ENCODE measurements at places on chromosomes 1 and 21.

- DNase-seq = peak; percentile 95
These were observed 356.3 kb upstream of the PRMT6 start for GRCh38 chr1:106700211-106700610.

DNA sequence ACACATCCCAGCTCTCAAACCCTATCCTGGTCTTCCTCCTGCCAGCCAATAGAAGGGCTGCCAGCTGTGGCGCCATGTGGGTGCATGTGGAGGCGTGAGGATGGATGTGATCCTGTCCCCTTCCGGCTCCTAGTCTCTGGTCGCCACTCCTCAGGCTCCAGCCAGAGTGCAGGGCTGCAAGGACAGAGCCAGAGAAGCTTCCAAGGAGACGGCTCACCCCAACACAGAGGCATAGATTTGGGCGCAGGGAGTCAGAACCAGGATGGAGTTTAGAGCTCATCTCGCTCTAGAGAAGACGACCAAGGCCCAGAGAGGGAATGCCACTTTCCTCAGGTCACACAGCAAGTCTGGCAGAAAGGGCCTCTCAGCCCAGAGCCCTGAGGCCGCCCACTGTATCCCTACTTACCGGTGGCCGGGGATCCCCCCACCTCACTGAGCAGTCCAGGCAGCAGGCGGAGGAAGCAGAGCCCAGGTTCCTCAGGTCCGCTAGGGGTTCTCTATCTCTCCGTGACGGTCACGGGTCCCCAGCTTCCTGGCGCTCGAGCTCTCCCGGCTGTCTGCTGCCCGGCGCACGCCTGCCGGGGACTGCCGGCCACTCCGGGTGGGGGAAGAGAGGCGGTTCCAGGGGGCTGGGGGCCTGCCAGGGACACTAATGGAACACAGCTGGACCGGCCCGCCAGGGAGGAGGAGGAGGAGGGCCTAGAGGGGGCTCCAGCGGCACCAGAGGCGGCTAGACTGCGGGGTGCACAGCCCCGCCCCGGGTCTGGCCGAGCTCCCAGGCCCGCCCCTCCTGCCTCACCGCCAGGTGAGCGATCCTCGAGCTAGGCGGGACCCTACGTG, at the start of gene COL16A1:
Gene COL16A1, minus strand, starts transcription at position 587 of the 840 bp plus-strand sequence. CDS start 1,824 bp downstream, outside the sequence.
- DNase-seq = peak; percentile 93

DNA sequence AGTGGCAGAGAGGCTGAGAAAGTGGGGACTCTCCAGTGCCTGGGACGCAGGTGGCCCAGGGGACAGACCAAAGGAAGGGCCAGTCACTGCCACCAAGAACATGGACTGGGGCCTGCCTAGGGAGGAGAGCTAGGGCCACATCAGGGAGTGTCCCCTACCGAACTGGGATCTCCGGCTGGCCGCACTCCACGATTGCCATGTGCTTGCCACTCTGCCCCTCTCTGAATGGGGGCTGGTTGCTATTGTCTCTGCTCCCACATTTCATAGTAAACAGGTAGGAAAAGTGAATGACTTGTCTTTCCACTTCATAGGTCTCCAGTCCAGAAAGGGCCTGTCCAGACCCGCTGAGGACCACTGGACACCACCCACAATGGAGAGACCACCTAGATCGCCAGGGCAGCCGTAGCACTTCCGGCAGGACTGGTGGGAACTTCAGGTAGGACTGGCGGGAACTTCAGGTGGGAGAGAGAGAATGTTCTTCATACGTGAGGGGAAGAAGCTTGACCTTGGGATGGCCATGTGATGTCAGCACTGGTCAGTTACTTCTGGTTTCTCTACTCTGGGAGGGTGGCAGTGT, 55.2 kb upstream of the PDE9A start:
- DNase-seq = no peak

DNA sequence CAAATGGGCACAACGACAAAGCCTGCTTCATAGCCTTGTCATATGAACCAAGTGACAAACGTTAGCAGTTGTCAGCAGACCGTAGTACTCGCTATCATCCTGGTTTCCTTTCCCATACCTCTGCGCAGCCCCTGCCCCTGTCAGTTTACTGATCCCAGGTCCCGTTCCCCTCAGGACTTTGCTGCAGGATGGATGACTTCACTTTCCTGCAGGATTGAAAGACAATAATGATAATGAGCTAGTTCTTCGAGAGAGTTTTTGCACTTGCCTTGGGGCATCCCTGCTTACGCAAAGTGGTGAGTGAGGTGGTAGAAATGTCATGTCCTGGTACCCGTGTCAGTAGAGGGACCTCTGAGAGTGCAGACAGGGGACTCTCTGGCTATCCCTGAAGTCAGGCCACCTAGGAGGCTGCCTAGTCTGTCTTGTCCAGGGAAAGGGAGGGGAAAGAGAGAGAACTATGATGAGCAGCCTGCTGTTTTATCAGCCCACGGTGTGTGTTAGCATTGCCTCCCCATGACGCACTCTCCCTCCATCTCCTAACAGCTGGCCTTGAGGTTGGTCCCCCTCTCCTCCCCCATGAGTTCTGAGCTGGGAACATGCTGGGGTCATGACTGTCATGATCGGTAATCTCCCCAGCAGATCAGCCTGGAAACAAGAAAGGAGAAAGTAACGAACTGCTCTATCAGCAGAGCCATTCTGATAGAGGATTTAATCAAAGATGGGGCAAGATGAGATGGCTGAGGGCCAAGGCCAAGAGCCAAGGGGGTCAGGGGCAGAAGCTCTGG, 53.7 kb downstream of the ELK4 start:
- no peak for DNase-seq

- DNase-seq = no peak
These were observed 8.3 kb downstream of the KLHDC9 start for GRCh38 chr1:161106431-161106830.

DNA sequence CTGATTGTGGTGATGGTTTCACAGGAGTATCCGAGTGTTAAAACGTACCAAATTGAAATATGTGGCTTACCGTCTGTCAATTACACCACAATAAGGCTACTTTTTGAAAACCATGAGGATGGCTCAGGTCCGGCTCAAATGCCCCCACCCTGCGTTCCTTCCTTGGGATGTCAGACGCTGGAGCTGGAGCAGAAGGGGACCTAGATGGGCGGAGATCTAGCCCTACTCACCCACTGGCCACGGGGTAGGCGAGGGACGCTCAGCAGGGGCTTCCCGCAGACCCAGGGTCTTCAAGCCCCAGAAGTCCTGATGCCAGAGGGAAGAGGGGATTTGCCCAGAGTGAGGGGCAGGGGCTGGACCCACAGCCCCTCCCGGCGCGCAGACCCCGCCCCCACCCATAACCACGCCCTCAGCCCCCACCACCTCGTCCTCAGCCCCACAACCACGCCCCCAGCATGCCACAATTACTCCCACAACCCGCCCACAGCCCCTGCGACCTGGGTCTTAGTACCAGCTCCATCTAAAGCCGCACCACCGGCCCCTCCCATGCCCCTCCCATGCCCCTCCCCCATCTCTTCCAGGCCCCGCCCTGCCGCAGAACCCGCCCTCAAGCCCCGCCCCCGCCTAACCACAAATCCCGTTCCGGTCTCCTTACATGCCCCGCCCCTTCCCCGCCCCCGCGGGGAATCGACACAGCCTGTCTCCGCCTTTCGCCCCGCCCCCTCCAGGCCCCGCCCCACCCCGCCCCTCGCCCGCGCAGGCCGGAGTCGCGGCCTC, at the start of gene LRRC3:
Gene LRRC3, plus strand, starts transcription at position 764 of the 777 bp plus-strand sequence. CDS start 1,135 bp downstream, outside the sequence.
- peak; percentile 80 for DNase-seq

DNA sequence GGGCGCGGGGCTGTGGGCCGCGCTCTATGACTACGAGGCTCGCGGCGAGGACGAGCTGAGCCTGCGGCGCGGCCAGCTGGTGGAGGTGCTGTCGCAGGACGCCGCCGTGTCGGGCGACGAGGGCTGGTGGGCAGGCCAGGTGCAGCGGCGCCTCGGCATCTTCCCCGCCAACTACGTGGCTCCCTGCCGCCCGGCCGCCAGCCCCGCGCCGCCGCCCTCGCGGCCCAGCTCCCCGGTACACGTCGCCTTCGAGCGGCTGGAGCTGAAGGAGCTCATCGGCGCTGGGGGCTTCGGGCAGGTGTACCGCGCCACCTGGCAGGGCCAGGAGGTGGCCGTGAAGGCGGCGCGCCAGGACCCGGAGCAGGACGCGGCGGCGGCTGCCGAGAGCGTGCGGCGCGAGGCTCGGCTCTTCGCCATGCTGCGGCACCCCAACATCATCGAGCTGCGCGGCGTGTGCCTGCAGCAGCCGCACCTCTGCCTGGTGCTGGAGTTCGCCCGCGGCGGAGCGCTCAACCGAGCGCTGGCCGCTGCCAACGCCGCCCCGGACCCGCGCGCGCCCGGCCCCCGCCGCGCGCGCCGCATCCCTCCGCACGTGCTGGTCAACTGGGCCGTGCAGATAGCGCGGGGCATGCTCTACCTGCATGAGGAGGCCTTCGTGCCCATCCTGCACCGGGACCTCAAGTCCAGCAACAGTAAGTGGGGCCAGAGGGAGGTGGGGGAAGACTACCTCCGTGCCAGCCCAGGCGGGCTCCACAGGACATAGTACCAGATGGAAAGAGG, 808 bp downstream of the MAP3K21 start:
- no peak for DNase-seq

DNA sequence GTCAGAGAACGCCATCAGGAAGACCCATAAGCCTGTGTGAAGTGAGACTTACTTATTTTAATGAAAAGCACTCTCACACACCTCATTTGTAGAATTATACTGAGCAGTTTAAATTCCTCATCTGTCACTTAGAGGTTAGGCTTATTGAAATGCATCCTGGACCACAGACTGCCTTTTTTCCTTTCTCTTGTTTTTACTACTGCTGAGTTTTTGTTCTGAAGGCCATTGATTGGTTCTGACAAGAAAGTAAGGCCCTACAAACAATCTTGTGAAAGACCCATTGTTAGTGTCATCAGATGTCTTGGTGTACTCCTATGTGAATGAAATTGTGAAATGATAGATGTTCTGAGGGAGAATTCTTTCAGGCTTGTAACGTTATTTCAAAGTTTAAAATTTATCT, 1343.3 kb upstream of the ADGRL2 start:
- peak; percentile 5 for DNase-seq

GRCh38 chr1:29956349-29957030, 720.2 kb downstream of the PTPRU start:
- no peak for DNase-seq

- no peak for DNase-seq
These were observed 24.7 kb downstream of the IFFO2 start for GRCh38 chr1:18931730-18932129.

DNA sequence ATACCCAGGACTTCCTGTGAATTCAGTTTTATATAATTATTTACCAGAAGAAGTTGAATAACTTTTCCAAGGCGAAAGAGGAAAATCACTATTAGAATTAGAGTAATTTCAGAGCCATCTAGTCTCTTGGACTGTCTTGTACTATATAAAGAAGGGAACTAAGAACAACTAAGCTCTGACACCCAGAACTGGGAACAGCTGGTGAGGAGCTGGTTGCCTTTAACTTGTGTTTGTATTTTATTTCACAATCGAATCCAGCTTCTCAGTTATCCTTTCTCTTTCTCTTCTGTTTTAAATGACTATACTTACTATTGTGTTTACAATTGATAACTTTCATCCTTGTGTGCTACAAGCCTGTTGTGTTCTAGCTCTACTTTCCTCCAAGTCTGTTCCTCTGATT, 8.4 kb downstream of the SNX27 start:
- no peak for DNase-seq

GRCh38 chr1:211735208-211736170, 60.1 kb upstream of the NEK2 start:
- DNase-seq = peak; percentile 78

GRCh38 chr1:91018006-91018405, 3.8 kb downstream of the ZNF644 start:
- DNase-seq = no peak

DNA sequence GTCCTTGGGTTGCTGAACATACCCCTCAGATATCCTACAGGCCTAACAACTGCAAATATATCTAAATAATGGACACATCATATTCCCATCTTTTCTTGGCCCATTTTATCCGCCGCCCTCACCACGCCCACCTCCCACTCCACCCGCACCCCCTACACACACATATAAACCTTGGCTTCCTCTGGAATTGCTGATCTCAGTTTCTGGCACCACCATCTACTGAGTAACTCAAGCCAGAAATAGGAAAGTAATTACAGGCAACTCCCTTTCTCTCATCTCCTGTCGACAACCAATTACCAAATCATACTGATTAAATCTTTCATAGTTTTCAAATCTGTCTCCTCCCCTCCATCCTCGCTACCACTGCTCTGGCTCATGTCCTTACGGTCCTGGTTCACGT, 4.7 kb downstream of the RGS8 start:
- DNase-seq = no peak

- no peak for DNase-seq
These were observed 61.8 kb downstream of the IER5 start for GRCh38 chr1:181150273-181150672.

- no peak for DNase-seq
These were observed 40.6 kb upstream of the AJAP1 start for GRCh38 chr1:4613606-4614370.

- no peak for DNase-seq
These were observed 28.7 kb downstream of the CDK18 start for GRCh38 chr1:205532996-205533735.

- DNase-seq = no peak
These were observed 423.6 kb downstream of the HLX start for GRCh38 chr1:221302810-221303209.

- no peak for DNase-seq
These were observed 29.0 kb downstream of the SIM2 start for GRCh38 chr21:36727866-36728265.

DNA sequence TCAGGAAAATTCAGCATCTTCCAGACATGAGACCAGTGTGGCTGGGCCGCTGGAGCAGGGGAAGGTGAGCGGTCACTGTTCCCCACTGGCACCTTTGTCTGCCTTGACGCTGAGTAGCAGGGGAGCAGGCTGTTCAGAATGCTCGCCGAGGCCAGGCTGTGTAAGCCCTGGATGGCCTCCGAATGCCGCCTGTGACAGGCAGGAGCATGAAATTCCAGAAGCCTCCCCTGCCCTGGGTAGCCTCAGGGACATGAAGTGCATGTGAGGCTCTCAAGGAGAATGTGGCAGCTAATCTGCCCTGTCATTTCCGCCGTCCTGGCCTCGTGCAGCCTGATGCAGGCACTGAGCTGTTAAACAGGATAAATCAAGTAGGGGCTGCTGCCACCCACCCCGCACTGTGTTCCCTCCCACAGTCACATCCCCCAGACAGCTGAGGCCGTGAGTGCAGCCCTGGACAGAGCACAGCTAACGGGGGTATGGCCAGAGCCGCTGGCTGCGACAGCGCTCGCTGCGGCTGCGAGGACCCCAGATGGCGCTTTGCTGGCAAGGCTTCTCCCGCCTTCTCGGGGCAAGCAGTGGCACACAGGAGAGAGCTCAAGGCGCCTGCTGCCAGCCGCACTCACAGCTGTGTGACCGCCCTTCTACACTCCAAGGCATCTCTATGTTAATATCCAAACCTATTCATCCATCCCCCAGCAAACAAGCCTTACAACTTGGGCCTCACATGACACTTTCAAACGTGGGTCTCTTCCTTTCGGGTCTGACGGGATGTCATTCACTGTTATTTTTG, 105.0 kb upstream of the COL6A1 start:
- DNase-seq = peak; percentile 15

DNA sequence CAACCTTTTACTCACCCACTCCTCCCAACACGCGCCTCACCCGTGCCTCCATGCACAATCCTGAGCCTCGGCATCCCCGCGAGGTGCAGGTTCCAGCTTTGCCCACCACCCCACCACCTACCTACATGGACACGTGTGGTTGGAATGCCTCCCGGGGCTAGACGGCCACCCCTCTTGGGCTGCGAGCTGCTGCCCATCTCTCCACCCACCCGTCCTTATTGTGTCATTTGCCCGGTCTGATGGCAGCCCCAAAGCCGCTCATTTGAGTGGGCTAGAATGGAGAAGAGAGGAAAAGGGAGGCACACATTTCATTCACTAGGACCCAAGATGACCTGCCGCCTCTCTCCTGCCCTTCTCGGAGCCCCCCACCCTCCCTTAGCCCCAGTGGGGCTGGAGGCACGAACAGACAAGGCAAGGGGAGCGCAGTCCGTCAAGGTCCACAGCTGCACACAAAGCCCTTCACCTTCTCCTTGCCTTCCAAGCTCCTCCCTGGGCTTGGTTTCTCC, 785 bp downstream of the ZNF697 start:
- DNase-seq = no peak

All from fibroblast of upper back skin (primary cell).